Progenitor cell of endocrine pancreas (in vitro differentiated cells): ENCODE measurements at places on chromosomes 3 and 15. TPM values are rescaled to one million over a fixed set of nuclear protein-coding genes. Genes with fewer than 3 reads are reported as not detected.

DNA sequence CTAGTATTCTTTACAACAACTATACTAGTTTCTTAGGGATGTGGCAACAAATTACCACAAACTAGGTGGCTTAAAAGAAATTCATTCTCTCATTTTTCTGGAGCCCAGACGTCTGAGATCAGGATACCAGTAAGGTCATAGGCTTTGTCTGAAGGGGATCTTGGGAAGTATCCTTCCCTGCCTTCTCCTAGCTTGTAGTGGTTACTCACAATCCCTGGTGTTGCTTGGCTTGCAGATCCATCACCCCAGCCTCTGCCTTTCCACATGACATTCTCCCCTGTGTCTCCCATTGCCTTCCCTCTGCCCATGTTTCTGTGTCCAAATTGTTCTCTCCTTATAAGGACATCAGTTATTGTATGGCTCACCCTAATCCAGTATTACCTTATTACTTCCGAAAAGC, 24.3 kb upstream of the CLDN1 start:
- no peak for DNase-seq

DNA sequence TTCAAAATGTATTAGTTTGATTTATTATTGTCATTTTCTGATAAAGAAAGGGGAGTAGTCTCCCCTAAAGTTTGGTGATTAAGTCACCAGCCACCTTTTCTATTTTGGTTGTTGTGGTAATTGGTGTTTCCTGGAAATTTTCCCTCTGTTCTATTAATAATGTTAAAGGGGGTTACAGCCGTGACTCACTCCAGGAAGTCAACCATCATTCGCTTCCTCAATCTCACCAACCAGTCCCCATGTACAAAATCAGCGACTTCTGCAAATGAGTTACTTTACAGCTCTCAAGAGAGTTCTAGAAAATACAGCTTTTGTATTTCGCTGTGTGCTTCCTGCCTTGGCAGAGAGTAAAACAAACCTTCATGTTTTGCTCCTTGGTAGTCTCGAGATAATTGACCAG, 285.1 kb downstream of the LPP start:
- no peak for DNase-seq

DNA sequence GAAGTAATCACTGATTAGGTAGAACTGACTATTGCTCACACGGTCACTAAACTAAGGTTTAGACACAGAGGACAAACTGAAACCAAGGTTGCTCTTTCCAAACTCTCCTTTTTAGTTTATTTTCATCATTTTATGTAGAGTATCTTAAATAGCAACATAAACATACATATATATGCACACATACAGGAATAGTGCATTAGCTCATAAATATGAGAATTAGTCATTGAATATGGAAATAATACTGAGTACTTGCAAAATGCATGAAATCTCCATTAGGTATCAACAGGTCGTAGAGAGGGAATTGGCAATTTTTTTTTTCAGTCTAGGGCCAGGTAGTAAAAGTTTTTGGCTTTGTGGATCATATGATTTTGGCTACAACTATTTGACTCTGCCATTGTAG, 557.1 kb downstream of the NLGN1 start:
- no peak for DNase-seq

DNA sequence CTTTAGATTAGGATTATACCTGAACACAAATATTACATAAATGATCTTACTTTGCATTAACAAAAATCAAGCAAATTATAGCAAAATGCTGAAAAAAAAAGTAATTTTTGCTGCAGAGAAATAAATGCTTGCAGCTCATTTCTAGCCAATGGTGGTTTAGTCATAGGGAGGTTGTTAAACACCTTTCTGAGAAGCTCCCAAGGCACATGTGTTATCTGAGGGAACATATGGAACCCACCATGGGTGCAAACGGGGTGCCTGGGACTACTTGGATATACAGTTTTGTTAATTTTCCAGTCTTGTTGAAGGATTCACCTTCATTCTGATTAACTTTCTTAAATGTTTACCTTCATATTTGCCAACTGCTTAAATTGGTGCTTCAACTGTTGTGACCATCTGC, 8.9 kb upstream of the RAMAC start:
- DNase-seq: no peak

DNA sequence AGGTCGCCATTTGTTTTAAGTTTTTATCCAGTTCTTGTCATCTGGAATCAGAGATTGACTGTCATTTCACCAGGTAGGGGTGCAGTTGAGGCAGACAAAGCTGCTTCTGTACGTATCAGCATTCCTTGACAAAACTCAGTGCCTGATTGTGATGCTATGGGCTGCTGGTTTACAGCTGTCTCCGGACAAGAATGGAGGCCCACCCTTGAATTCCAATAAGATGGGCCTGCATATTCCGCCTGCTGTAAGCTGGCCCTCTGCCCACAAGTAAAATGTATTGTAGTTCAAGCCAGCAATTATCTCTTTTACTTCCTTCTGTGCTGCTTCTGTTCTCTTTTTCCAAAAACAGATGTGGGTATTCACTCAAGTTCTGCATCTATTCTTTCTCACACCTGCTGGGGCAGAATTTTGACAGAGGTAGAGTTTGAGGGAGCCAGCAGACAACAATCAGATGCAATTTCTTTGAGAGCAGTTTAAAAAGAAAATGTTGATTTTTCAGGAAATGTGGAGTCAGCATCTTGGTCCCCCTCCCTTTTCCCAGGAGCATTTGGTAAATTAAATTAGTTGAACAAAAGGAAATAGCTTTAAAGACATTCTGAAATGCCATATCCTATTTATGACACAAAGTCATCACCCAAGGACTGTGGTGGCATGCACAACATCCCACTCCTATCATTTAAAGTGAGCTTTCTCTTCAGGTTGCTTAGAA, 53.5 kb downstream of the IQCH start:
- no peak for DNase-seq

DNA sequence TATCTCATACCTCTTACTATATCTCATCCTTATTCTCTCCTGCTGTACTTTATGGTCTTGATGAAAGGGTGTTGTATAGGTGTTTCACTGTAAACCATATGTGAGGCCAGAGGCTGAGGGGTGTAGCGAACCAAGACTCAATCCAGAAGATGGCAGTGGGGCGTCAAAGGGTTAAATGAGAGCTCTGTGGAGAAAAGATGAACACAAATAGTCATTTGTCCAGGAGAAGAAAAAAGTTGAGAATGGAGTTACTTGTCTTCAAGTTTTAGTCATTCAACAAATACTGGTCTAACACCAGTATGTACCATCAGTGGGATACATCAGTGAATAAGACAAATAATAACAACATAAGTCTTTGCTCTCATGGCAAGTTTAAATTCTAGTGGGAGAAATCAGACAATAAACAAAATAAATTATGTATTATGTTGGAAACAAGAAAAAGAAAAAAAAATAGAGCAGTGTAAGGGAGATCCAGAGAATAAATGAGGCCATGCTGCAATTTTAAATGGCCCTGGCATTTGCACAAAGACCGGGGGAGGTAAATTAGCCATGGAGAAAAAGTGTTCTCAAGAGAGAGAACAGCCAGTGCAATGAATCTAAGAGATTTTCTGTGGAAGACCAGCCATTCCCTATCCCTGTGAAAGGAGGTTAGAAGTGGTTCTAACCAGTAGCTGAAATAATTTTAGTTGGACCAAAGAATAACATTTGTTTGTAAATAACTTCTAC, 77.0 kb upstream of the UMPS start:
- no peak for DNase-seq

The PCOLCE2 gene
- 2.0 and 2.2 TPM in 2 replicates for total RNA-seq

The SH3GL3 gene
- 1.1 and 1.2 TPM in 2 replicates for total RNA-seq

The REC114 gene
- not detected in 2 replicates for total RNA-seq

The ECE2 gene
- not detected in 2 replicates for total RNA-seq
